ENCODE measurements at places on chromosomes 7 and 10.

GRCh38 chr7:107212725-107213124, 43.9 kb downstream of the HBP1 start:
- no peak for DNase-seq

- no peak for DNase-seq
Observed at GRCh38 chr7:17123020-17123419, 175.4 kb upstream of the AHR start.

DNA sequence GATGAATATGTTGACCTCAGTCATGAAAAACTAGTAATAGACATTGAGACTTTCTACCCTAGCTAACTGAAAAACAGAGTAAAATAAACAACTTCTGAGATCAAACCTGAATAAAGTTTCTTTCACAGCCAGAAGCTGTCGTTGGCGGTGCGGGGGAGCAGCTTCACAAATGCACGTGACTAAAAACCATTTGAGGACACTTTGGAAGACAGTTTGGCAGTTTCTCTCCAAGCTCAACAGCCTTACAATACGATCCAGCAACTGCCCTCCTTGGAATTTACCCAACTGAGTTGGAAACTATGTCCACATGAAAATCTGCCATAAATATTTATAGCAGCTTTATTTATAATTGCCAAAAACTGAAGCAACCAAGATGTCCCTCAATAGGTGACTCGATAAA, 63.1 kb downstream of the CYTH3 start:
- DNase-seq = no peak

DNA sequence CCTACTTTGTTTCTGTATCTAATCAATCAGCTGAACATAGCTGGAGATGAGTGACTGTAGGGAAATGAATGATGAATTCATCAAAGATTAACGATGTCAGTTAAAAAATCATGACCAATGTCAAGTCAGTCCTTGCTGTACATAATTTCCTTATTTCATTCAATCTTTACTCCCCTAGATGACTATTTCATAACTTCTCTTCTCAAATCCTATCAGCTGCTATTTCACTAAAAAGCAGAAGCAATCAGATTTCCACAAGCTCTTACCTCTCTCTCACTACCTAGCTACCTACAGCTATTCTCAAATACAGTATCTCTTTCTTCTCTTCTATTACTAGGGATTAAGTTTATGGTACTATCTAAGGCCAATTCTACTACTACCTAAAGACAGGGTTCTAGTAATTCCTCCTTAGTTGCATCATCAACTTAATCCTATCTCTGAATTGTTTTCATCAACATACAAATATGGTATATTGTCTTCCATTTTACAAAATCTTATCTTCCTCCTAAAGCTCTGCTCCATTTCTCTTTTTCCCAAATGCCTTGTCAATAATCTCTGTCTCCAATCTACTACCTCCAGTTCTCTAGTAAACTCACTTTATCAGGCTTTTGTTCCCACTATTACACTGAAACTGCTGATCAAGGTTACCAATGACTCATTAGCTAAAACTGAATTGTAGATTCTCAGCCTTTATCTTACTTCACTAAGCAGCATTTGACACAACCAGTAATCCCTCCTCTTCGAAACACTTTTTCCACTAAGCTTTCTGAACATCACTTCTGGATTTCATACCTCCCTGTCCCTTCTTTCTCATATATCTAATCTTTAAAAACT, 28.4 kb downstream of the JMJD1C start:
- no peak for DNase-seq

- no peak for DNase-seq
Observed at GRCh38 chr10:7988989-7989388, 65.5 kb upstream of the GATA3 start.

GRCh38 chr7:66150471-66150870, 35.8 kb downstream of the CRCP start:
- DNase-seq = no peak

Measured in activated T-cell treated with anti-CD3 and anti-CD28 coated beads, Interleukin-2, amount 50 U/mL, for 72 hours (primary cell).